ENCODE measurements at places on chromosomes 5 and 9. TPM values are rescaled to one million over a fixed set of nuclear protein-coding genes. Genes with fewer than 3 reads are reported as not detected.

DNA sequence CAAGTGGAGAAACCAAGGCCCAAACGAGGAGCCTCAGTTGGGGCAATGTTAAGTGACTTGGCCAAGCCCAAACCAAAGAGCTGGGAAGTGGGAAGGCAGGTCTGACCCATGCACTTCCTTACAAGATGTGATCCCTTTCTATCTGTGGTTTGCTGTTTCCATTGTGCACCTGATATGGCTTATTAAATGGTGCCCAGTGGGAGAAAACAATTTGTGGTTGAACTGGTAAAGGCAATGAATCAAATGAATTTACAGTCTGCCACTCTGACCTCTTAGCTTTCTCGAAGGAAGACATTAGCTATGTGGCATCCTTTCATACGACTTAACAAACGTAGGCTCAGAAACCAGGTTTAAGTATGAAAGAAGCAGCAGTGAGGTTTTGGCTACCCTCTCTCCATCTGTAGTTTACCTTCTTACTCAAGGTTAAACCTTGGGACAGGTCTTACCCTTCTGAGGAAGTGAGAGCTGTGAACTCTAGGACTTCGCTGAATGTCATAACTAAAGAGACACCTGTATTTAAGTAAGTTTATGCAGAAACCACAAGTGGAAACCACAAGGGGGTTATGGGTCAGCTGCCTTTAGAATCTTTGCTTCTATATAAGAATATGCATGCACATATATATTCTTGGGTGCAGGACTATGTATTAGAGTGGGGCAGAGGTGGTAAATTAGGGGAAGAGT, 100.5 kb upstream of the SPATA31D4 start:
- no peaks in the 10 kb centered on the region for H3K36me3 ChIP-seq
- no peak overlapping the region for H3K4me3 ChIP-seq
- peaks cover 14% of the 10 kb centered on the region for H3K4me1 ChIP-seq

DNA sequence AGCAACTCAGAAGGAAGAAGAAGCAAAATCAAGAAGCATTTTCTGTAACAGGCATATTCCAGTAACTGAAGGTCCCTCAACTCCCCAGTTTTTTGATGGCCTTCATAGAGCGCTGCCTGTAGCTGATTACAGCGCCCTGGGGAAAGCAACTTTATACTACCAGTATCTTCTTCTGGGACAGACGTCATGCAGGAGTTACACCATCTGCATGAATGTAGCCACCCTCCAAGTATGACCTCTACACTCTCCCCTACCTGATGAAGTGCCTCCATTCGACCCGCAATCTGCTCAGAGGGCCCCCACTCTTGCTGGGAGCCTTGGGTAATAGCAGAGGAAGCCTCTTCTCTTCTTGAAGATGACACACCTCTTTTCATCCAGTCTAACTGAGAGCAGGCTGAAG, 21.0 kb upstream of the SH3TC2 start:
- H3K27ac ChIP-seq = no peak overlapping the region
- no peaks in the 10 kb centered on the region for H3K36me3 ChIP-seq
- no peak for DNase-seq
- no peak overlapping the region for H3K4me3 ChIP-seq
- no peaks in the 10 kb centered on the region for H3K4me1 ChIP-seq
- H3K27me3 ChIP-seq = no peaks in the 10 kb centered on the region

DNA sequence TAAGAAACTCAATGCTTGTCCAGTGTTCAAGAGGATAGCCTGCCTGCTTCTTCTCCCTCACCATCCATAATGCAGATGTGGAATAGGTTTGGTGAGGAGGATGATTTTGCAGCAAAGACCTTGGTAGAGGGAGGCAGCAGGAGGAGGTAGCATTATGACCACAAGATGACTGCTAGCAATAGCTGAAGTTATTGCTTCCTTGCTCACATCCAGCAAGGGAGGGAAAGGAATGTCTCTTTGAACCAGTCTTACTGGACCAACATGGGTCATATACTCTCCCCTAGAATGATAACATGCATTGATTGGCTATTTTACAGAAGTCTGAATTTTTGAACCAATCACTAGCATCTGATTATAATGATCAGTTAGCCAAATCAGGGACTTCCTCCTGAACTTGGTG, 607.6 kb downstream of the EBF1 start:
- H3K36me3 ChIP-seq = no peaks in the 10 kb centered on the region
- H3K27me3 ChIP-seq = no peaks in the 10 kb centered on the region
- H3K27ac ChIP-seq = no peak overlapping the region
- no peaks in the 10 kb centered on the region for H3K4me1 ChIP-seq

SLC6A18 gene
- polyA plus RNA-seq = not detected
